ENCODE measurements at places on chromosomes 3 and 15.

- peak; percentile 91 for DNase-seq
Measured at GRCh38 chr3:97942801-97943546, 29.3 kb downstream of the RIOX2 start.

DNA sequence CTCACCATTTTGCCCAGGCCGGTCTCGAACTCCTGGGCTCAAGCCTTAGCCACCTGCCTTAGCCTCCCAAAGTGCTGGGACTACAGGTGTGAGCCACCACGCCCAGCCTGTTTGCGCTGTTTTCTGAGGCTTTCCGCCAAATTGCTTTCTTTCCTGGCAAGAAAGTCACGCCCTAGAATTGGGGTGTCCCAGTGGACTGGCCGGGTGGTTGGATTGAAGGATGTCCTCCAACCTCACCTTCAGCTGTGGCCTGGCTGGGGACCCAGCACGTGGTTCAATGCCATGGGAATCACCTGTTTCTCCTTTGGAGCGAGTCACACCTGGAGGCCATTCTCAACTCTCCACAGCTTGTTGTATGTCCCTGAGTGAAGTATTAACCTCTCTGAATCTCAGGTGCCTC lies 5.8 kb upstream of the ANKDD1A start:
- no peak for DNase-seq

GRCh38 chr15:89870006-89870405 lies 23.8 kb downstream of the AP3S2 start:
- no peak for DNase-seq

DNA sequence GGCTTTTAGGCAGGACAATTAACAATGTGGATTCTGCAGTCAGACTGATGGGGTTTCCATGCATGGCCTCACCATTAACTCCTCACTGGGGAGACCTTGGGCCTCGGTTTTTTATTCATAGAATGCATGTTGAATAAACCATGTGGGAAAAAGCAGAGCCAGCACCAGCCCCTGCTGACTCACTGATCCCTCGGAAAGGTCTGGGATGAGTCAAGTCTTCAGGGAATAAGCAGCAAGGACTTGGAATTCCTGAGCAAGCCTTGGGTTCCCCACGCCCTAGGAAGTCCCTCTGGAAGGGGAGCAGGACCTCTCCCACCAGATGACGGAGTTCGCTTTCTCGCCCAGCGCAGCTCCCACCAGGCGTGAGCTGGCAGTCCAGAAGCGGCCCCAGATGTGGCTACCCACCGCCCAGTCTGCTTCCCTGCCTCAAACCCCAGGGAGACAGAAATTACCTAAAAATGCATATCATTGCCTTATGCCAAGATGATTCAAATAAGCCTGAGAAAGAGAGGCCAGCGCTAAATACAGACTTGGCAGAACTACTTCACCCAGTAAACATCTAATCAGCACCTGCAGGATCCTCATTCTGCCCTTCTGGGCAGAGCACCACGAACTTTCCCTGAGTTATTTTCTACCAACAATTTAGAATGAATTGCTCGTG lies 45.4 kb downstream of the BTD start:
- DNase-seq, result no peak

- DNase-seq, result no peak
Measured at GRCh38 chr15:71495398-71495780, 315.0 kb upstream of the NR2E3 start.

GRCh38 chr3:173411375-173411973 lies 13.9 kb downstream of the NLGN1 start:
- DNase-seq, result peak; percentile 43

DNA sequence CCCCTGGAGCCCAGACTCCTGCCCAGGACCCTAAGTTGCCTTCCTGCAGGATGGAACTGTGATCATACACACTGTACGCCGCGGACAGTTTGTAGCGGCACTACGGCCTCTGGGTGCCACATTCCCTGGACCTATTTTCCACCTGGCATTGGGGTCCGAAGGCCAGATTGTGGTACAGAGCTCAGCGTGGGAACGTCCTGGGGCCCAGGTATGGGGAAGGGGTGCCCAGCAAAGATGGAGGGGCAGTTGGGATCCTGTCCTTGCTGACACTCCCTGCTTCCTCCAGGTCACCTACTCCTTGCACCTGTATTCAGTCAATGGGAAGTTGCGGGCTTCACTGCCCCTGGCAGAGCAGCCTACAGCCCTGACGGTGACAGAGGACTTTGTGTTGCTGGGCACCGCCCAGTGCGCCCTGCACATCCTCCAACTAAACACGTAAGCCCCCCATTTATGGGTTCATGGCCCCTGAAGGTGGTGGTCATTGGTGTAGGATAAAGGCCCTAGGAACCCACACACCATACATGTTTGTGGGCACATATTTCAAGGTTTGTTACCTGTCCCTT lies 28.8 kb downstream of the NBEAL2 start:
- DNase-seq, result no peak

DNA sequence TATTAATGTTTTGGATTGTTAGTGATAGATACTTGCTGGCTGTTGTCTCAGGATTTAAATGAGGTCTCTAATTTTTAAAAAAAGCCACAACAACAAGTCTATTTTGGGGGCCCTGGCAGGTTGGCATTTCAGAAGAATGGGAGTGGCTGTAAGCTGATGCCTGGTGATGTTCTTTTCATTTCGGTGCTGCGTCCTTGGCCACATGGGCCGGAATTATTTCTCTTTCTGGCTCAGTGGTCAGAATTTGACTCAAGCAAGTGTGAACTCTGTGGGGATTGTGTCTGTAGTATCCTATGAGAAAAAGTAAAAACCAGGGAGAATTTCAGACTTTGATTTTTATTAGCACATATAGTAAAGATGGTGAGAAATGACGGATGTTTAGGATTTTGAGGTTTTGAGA lies 203.0 kb downstream of the AKAP13 start:
- DNase-seq, result no peak

DNA sequence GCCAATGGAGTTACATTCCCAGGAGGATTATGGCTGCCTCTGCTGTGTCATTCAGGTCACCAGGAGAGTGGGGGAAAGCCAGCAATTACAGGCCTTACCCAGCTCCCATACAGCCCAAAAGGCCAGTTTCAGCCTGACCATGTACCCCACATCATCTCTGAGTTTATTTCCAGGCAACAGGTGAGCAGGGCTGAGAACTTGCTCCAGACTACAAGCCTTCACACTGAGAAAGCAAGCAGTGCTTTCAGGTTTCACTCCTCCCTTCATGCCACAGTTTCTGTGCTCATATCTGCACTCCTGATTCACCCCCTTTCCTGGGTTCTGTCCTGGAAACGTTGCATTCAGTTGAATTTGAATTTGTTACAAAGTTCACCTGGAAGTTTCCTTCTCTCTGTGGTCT lies 68.1 kb upstream of the ABI3BP start:
- no peak for DNase-seq

- DNase-seq, result no peak
Measured at GRCh38 chr3:119481079-119481478, 12.3 kb downstream of the POGLUT1 start.

GRCh38 chr15:30650012-30650929 lies 24.3 kb downstream of the ARHGAP11B start:
- DNase-seq, result no peak

DNA sequence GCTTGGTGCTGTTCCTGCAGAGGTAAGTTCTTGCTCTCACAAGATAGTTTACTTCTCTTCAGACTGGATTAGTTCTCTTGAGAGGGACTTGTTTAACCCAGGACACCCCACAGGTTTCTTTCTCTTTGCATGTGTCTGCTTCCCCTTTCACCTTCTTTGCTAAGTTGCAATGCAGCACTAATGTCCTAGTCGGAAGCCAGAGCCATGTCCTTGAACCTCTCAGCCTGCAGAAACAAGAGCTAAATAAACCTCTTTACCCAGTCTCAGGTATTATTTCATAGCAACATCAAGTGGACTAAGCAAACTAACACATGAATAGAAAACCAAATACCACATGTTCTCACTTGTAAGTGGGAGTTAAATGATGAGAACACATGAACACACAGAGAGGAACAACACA lies 915.2 kb downstream of the NSUN3 start:
- DNase-seq, result peak; percentile 55

DNA sequence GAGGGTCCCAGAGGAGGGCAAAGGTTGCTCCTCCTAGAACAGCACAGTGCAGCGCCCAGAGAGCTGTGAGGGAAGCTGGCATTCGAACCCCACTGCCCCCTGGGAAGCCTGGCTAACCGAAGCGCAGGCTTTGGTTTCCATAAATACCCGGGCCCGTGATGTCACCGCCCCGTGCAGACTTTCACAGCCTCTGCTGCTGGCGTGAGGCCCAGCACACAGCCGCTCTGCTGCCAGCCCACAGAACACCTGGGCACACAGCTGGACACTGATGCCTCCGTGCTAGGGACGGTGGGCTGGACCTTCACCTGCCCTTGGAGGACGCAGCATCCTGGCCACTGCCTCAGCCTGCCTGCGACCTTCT lies 1.0 kb downstream of the IQSEC1 start:
- no peak for DNase-seq

GRCh38 chr15:66940368-66940767 lies 125.0 kb upstream of the SMAD3 start:
- no peak for DNase-seq

DNA sequence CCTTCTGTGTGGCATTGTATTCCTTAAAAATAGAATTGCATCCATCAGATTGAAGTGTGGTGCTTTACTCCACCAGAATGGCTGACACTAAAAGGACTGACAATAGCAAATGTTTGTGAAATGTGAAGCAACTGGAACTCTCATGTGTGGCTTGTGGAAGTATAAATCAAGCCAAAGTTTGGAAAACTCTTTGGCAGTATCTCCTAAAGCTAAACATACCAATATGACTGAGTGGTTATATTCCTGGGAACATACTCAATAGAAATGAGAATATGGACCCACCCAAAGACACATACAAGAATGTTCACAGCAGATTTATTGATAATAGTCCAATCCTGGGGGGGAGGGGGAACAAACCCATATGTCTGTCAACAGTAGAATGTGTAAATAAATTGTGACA lies 87.1 kb downstream of the RARB start:
- DNase-seq, result no peak

DNA sequence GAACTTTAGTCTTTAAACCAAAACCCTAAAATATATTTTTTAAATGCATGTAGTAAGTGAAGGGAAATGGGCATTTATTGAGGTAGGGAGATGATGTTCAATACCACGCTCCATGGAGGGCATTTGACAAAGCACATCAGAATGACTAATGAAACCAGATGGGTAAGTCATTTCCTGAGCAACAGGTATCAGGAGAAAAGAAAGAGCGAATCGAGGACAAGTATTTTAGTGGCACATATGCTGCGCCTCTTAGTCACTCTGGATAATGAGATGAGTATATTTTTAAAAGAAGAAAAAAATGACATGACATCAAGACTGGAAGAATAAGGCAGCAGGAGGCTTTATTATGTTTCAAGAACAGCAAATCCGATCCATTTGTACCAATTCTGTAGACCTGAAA lies 129.0 kb upstream of the ARHGEF3 start:
- no peak for DNase-seq

GRCh38 chr3:154656486-154656885 lies 226.5 kb upstream of the GPR149 start:
- no peak for DNase-seq

- DNase-seq, result no peak
Measured at GRCh38 chr3:155307183-155307582, 13.7 kb upstream of the STRIT1 start.

DNA sequence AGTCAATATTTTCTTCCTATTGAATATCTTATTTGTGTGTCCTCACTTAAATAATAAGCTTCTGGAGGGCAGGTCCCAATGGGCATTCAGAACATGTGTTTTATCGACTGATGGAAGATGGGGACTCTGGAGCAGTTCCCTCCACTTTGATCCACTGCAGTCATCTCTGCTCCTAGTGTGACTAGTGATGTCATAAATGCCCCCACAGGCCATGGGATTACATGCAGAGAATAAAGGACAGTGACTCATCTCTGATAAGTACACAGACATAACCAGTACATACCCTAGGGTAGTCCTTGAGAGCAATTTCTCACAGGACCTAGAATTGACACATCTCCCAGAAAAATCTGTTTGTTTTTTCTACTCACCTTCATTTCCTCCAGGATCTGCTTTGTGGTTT lies 49.4 kb upstream of the FMN1 start:
- no peak for DNase-seq

- DNase-seq, result no peak
Measured at GRCh38 chr3:164018500-164018899, 1059.8 kb downstream of the SI start.

- DNase-seq, result no peak
Measured at GRCh38 chr3:71542521-71543370, 40.8 kb downstream of the FOXP1 start.

DNA sequence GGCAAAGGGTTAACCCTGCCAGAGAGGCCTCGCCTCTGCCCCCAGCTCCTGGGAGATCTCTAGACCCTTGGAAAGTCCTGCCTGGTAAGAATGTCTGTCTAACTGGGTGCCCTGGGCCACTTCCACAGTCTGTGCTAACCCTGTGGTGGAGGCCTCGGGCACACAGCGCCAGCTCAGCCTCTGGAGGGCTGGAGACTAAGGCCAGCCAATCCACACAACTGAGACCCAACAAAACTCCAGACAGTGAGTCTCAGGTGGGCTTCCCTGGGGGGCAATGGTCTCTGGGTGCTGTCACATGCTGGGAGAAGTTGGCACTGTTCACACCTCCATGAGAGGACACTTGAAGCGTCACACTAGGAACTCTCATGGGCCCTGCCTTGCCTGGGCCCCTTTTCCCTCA lies 19.5 kb downstream of the ZXDC start:
- DNase-seq, result no peak

- no peak for DNase-seq
Measured at GRCh38 chr3:45554006-45554666, 40.4 kb upstream of the LIMD1 start.
